ENCODE measurements at places on chromosomes 5 and 9.

DNA sequence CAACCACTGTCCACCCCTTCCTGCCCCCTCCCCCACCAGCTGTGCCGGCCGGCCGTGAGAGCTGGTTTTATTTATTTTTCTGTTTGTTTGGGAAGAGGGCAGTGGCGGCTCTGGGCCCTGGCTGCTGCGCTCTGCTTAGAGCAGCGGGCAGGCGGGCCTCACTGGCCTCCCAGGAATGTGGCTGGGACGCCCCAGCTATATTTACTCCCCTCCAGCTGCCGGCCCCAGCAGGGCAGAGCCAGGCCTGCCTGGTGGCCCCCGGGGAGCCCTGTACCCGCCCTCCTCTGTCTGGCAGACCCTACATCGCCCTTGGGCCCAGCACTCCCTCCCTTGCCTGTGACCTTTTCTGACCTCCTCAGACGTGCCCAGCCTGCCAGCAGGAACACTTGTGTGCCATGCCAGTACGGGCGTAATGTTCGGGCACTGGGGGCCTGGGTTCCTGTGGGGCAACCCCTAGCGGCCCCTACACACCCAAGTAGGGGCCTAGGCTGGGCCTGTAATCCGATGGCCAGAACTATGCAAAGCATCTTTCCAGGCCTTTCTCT is 7.7 kb downstream of the CXXC5 start:
- DNase-seq, result peak; percentile 76

DNA sequence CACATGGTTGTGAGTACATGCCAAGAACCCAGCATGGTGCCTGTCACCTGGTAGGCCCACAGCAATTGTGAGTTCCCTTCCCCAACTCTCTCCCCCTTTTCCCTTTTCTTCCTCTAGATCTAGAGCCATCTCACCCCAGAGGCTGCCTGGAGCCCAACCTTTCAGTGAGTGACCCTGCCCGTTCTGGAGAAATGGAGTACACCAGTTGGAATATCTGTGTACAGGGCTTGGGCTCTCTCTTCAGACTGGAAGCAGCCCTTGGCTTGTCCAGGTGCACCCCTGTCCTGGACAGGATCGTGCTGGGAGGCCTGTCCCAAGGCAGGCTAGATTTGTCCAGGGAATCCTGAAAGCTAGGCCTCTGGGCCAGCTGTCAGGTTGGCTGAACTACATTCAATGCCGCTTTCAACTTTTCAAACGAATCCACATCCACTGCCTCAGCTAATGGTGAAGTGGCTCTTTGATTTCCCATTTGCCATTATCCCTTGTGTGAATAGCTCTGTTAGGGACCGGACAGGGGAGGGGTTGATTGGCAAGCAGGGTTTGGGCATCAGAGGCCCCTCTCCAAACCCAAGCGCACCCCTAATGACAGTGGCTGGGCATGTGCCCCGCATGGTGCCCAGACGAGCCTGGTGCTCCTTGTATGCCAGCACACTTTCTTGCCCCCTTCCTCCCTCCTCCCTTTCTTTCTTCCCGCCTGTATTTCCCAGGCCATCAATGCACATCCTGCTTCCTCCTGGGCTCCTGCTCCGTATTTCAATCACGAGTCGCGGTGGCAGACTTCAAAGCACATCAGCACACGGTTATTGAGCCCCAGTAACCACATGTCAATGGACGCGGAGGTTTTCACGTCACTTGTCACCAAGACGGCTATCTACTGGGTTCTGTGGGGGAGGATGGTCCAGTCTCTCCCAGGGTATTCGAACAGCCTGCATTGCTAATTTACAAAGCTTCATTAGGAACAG is 211.2 kb downstream of the DAB2IP start:
- peak; percentile 11 for DNase-seq

- no peak for DNase-seq
Measured at GRCh38 chr9:85416715-85417114, 325.0 kb downstream of the AGTPBP1 start.

- no peak for DNase-seq
Measured at GRCh38 chr5:147084702-147085101, 150.1 kb upstream of the STK32A start.

DNA sequence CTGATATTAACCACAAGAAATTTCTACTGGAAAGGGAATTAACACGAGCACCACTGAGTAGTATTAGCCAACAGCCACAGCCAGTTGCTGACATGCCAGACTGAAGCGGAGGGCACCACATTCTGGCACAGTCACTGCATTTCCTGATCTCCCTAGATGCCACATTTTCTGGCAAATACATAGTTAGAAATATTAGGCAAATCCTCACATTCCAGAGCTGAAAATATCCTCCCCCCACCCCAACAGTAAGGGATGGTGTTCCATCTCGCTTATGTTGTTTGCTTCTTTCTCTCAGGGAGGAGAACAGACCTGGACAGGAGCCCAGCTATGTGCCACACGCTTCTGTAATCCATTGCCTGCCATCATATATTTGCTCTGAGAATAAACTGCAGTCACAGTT is 32.8 kb upstream of the MCTP1 start:
- DNase-seq, result no peak

- no peak for DNase-seq
Measured at GRCh38 chr5:141605523-141606277, 13.1 kb downstream of the DIAPH1 start.
